NCI-H1930 (cell line): ENCODE measurements at places on chromosomes 3 and 15.

- no peak for DNase-seq
These were observed 1220.6 kb upstream of the CADM2 start for GRCh38 chr3:83738202-83738601.

DNA sequence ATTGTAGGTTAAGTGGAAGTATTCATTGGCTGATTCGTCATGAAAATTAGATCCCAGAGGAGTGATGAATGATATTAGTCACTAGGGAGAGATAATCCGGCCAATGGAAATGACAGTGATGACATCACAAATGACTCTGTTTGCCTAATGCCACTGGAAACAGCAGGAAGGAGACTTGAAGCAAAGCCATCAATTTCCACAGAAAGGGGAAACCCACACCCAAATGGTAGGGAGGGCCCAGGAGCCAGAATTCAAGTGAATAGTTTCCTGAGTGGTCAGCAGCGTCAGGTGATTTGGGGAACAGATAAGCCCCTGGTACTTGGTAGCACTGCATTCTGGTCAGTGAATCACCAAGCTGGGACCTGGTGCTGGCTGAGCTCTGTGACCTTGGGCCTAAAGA is 3.3 kb upstream of the ADAMTS9 start:
- no peak for DNase-seq

GRCh38 chr3:4394048-4394447 is 73.0 kb downstream of the SUMF1 start:
- DNase-seq = no peak

DNA sequence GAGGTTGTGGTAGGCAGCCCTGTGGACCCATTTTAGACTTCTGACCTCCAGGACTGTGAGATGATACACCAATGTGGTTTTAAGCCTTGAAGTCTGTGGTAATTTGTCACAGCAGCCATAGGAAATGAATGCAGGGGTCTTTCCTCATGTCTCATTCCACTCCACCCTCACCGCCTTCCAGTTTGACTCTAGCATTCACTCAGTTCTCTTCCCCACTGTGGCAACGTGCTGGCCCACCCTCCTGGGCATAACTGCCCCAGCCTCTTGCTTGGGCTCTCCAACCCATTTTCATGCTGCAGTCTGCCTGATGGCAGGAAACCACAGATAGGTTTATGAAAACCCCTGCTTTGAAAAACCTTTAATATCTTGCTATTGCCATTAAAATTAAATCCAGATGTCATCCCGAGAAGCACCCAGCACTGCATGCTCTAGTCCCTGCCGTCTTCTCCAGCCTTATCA is 7.3 kb upstream of the TRNT1 start:
- no peak for DNase-seq

DNA sequence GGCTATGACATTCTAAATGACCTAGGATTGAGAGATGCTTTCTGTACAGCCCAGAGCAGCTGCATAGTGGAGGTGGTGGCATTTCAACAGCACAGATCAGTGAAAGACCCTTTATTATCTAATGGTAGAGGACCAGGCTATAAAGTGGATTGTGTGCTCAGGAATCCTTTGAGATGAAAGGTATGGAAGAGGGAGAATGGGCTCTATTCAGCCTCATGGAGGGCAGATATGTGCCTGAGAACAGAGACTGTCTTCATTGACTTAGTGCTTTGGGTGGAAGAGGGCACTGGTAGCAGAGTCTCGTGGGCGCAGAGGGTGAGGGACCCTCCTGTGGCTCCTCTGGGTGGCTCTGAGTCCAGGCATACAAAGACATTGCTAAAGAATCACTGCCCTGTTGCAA is 130.0 kb upstream of the SLC24A5 start:
- DNase-seq = no peak

- DNase-seq = no peak
These were observed 8.0 kb downstream of the CEP152 start for GRCh38 chr15:48802867-48803266.

- DNase-seq = no peak
These were observed 393.6 kb upstream of the PROK2 start for GRCh38 chr3:72178463-72179106.

DNA sequence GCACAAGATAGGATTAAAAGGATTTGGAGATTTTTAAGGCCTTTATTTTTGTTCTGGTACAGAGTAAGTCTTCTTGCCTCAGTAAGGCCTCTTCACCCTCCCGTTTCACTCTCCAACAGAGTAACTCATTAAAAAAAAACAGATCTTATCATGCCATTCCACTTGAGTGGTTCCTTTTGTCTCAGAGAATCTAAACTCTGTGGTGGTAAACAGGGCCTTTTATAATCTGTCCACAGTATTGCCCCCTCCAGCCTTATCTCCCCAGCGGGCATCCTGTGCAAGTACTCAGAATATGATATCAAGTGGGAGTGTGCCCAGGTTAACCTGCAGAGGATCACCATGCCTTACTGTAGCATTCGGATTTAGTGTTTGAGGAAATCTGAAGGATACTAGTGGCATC is 20.3 kb upstream of the ATOSA start:
- no peak for DNase-seq

GRCh38 chr3:110995461-110996231 is 76.0 kb upstream of the NECTIN3 start:
- DNase-seq = peak; percentile 2

GRCh38 chr3:18369551-18370185 is 55.5 kb downstream of the SATB1 start:
- DNase-seq = peak; percentile 87

DNA sequence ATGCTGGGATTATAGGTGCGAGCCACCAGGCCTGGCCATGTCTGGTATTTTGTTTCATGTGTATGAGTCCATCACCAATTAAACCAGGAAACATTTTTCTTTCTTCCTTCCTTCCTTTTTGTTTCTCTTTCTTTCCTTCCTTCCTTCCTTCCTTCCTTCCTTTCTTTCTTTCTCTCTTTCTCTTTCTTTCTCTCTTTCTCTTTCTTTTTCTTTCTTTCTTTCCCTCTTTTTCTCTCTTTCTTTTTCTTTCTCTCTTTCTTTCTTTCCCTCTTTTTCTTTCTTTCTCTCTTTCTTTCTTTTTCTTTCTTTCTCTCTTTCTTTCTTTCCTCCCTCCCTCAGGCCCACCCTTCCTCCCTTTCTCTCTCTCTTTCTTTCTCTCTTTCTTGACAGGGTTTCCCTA is 83.4 kb downstream of the SLC9A9 start:
- DNase-seq = no peak

DNA sequence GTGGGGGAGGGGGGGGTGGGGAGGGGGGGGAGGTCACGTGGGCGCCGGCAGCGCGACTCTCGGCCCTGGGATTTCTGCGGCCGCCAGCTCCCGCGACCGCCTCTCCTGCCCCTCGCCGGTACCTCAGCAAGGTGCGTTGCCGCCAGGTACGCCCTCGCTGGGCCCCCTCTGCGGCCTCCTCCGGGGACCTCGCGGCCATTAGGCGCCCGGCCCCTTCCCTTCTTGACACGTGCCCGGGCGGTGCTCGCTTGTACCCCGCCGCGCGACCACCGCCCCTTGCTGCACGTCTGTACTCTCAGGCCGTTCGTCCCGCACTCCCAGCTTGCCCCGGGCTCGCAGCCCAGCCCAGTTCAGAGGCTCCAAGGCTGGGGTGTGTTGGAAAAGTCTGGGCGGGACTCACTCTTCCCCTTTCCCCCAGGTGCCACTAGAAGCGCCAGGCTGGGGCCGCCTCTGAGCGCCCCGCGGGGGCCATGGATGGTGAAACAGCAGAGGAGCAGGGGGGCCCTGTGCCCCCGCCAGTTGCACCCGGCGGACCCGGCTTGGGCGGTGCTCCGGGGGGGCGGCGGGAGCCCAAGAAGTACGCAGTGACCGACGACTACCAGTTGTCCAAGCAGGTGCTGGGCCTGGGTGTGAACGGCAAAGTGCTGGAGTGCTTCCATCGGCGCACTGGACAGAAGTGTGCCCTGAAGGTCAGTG is at the start of gene MAPKAPK3:
TSS of gene MAPKAPK3 (plus strand) at position 56 of the 696 bp plus-strand sequence. CDS start at position 471, 415 bp downstream.
- DNase-seq = no peak

DNA sequence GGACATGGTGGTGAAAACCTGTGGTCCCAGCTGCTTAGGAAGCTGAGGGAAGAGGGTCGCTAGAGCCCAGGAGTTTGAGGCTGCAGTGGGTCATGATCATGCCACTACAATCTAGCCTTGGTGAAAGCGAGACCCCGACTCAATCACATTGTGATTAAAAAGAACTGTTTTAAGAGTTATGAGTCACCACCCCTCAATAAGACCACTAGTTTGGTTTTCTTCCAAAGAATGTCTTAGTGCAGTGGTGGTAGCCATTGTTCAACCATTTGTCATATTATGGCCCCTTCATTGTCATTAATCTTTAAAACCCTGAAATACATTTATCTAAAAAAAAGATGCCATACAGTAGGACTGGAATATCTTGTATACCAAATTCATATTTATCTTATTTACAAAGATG is 48.8 kb downstream of the BLM start:
- no peak for DNase-seq

GRCh38 chr3:146543461-146544001 is 876 bp downstream of the PLSCR1 start:
- no peak for DNase-seq

GRCh38 chr3:38649500-38650247 is at the start of gene SCN5A:
Gene SCN5A, minus strand, starts transcription at chr3:38649687. Its CDS starts 16,380 bp downstream, at chr3:38633307.
- peak; percentile 49 for DNase-seq

- DNase-seq = no peak
These were observed 326.6 kb upstream of the C2CD4B start for GRCh38 chr15:62491642-62492041.

GRCh38 chr3:150411976-150412375 is 3.9 kb downstream of the TSC22D2 start:
- no peak for DNase-seq

DNA sequence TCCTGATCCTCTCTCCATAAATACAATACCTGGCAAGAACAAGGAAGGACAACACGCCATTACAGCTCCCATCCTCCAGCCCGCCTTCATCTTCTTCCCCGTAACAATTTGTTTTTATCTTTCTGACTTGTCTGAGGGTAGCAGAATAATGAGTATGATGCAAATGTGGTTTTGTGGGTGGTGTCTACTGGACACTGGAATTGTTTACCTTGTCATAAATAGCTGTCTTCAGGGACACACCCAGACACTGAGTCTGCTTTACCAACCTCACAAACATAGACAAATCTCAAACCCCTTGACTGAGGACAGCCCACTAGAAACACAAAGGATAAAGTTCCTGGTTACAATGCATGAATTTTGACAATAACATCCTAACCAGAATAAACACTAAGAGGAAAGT is 13.4 kb downstream of the WDR72 start:
- DNase-seq = no peak

GRCh38 chr3:84724877-84725276 is 233.9 kb upstream of the CADM2 start:
- DNase-seq = no peak

DNA sequence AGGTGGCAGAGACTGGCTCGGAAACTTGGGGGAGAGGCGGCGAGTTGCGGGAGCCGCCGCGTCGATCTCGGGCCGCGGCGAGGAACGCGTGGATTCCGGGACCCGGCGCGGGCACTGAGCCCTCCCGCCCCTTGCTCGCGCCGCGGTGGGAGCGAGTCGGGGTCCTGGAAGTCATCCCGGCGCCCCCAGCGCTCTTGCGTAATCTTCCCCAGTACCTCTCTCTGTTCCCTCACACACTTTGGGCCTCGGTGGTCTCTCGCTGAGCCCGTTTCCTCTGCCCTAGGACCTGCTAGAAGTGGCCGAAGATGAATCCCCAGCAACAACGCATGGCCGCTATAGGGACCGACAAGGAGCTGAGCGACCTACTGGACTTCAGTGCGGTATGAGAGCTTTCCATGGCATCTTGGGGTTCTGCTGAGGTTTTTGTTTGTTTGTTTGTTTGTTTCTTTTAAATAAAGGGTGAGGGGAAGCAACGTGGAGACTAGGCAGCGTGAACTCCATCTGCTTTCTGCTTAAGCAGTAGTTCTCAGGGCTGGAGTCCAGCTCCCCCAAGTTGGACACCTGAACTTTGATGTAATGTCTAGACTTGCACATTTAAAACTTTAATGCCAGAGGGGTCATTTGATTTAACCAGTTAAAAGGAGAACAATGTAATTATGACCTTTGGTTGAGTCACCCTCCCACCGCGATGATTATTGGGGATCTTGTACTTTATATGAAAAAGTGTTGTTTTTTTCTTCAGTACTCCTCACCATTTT is 1.3 kb downstream of the TCF12 start:
- DNase-seq = no peak

- DNase-seq = no peak
These were observed 12.7 kb downstream of the PRC1 start for GRCh38 chr15:90981681-90982080.

GRCh38 chr15:68224546-68225250 is 4.8 kb downstream of the CLN6 start:
- no peak for DNase-seq

DNA sequence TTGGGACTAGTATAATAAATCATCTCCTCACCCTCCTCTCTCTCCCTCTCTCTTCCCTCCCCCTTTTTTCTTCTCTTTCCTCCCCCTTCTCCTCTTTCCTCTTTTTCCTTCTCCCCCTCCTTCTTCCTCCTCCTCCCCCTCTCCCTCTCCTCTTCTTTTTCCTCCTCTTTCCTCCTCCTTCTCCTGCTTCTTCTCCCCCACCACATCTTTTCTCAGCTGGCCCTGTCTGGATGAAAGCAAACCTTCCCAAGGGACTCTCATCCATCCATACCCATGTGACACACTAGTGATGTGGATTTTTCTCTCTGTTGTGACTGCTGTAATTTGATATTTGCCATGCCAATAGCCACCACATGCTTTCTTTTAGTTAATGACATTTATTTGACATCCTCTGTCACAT is 127.2 kb downstream of the EBLN2 start:
- no peak for DNase-seq

- DNase-seq = no peak
These were observed 7.9 kb downstream of the ACP3 start for GRCh38 chr3:132325103-132325606.

DNA sequence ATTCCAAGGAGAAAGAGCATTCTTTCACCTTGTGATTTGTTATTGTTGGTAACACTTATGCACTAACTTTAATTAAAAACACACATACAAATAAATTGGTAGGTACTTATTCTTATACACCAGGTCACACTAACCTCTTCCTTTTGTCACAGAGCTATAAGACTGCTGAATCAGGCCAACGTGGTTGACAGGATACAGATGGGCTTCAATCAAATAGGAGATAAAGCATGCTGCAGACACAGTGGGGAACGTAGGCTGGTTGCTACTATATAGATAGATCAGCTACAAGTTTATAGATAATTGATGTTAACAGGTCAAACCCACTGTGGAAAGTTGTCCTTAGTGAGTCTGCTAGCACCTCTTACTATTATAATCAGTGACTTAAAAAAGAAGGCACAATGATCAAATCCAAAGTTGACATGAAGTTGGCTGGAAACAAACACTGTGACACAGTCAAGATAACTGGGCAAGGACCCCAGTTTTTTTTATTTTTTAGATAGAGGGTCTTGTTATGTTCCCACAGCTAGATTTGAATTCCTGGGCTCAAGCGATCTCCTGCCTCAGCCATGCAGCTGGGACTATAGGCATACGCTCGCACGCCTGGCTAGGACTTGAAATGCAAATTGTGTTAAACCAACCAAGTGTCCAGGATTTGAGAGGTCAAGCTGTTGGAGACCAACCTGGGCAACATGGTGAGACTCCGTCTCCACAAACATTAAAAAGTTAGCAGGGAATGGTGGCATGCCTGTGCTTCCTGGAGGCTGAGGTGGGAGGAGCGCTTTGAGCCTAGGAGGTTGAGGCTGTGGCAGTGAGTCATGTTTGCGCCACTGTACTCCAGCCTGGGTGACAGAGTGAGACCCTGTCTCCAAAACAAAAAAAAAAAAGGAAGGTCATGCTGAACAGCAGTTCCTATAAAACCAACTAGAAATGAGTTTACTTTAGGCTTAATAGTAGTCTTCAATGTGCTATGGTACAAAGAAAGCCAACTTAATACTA is 97.9 kb upstream of the MEX3B start:
- DNase-seq = no peak
